ENCODE measurements at places on chromosomes 2 and 18.

DNA sequence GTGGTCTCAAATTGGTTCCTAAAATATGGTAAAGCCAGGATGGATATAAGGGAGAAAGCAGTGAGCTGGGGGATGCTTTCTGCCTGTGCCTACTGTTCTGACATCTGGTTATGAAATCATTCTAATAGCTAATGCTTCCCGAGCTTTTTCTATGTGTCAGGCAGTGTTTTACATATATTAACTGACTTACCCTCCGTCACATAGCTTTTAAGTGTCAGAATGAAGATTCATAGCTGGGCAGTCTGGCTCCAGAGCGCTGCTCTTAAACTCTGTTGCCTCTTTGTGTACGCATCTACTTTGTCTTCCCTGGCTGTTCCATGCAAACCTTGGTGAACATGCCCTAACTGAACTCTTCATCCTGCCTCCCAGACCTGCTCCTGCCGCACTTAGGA, 195.7 kb downstream of the LPIN1 start:
- DNase-seq, result no peak

DNA sequence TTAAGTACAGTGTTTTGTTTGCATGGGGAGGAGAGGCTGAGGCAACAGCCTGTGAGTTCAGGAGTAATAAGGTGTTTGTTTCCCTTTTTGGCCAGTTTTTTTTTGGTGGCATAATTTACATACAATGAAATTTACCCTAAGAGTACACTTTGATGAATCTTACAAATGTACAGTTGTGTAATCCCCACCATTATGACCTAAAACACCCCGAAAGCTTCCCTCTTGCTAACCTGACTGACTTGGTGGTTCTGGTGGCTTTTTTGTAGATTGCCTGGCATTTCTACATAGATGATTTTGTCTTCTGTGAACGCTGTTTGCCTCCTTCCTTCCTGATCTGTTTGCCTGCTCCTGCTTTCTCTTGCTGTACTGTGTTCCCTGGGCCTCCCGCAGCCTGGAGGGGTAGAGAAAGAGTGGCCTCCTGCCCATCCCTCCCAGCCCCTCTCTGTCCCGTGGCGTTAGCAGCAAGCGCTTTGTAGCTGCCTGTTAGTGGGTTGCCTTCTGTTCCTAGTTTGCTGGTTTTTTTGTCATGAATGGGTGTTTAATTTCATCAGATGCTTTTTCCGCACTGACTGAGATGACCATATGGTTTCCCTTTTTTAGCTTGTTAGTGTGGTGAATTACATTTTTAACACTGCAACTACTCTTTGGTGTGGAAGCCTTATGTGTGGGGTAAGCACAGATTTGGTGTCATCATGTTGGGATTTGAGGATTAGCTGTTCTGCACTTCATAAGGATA, 32.1 kb downstream of the ASAP2 start:
- DNase-seq, result no peak

- no peak for DNase-seq
Measured at GRCh38 chr18:44726059-44726421, 45.4 kb downstream of the SETBP1 start.

- DNase-seq, result no peak
Measured at GRCh38 chr18:44626236-44626635, 54.5 kb upstream of the SETBP1 start.

- peak; percentile 84 for DNase-seq
Measured at GRCh38 chr18:8341481-8342230, 267.6 kb upstream of the RAB12 start.

GRCh38 chr2:82013641-82014040, 1709.1 kb upstream of the LRRTM1 start:
- DNase-seq, result no peak

DNA sequence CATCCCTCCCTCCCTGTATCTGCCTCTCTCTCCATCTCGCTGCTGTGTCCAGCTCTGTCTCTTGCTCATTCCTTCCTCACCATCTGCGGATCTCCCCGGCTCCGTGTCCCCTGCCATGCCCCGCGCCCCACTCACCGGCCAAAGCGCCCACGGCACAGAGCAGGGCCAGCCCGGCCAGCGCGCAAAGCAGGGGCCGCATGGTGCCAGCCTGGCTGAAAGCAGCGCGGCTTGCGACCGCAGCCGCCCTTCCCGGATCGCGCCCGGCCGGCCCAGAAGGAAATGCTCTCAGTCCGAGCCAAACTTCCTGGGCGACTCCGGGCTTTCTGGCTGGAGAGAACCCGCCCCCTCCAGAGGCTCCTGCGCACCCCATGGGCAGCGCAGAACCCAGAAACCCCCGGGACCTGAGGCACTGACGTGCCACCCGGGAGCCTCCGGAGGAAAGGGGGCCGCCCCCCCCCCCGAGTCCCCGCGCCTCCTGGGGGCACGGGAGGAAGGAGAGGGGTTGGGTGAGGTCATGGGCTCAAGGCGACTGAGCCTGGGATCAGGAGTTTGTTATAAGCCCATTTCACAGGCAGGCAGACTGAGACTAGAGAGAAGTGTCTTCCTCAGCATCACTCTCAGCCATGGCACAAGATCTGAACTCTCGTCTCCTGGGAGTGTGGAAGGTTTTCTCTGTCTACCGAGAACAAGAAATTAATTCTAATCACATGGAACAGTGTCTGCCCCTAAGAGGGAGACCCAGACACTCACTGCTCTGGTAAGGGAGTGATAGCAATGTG, 45.2 kb upstream of the RAB6C start:
- DNase-seq, result no peak

DNA sequence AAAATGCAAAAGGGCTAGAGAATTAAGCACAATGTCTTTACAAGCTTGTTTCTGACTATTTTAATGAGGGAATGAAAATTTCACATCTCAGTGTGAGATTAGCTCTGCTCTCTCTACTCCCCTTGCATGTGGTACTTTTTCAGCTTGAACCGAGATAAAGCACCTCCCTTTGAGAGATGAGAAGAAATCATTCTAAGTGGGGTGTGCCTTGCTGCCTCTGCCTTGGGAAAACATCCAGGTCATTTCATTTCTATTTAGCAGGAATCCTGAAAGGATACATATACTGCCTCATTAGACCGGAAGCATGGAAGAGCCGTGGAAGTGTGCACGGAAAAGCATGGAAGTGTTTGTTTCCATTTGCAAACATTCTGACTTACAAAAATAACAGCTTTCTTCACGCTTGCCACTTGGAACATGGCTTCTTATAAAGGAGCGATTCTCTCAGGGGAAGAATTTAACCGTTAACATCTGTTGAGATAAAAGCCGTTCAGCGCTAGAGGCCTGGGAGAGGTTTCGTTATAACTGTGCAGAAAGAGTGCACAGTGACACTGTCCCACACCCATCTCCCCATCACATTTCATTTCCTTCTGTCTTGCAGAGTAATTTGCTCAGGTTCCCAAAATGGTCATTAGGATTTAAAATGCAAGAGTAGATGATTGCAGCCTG, 16.7 kb downstream of the NOSTRIN start:
- no peak for DNase-seq

DNA sequence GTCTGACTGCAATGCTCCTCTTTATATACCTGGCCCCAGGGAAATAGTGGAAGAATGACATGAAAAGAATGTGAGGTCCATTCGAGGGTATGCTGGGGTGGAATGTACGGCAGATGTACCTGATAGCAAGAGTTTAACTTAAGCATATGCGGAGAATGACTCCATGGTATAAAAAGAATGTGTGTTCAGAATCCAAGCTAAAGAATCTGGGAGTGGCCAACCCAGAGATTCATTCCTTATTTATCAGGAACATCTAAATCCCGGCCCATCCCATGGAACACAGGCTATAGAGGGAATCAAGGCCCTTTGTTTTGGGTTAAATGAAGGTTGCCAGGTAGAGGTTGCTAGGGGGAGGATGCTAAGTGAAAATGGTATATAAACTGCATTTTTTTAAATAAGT, 150.0 kb downstream of the ZNF385B start:
- peak; percentile 57 for DNase-seq

DNA sequence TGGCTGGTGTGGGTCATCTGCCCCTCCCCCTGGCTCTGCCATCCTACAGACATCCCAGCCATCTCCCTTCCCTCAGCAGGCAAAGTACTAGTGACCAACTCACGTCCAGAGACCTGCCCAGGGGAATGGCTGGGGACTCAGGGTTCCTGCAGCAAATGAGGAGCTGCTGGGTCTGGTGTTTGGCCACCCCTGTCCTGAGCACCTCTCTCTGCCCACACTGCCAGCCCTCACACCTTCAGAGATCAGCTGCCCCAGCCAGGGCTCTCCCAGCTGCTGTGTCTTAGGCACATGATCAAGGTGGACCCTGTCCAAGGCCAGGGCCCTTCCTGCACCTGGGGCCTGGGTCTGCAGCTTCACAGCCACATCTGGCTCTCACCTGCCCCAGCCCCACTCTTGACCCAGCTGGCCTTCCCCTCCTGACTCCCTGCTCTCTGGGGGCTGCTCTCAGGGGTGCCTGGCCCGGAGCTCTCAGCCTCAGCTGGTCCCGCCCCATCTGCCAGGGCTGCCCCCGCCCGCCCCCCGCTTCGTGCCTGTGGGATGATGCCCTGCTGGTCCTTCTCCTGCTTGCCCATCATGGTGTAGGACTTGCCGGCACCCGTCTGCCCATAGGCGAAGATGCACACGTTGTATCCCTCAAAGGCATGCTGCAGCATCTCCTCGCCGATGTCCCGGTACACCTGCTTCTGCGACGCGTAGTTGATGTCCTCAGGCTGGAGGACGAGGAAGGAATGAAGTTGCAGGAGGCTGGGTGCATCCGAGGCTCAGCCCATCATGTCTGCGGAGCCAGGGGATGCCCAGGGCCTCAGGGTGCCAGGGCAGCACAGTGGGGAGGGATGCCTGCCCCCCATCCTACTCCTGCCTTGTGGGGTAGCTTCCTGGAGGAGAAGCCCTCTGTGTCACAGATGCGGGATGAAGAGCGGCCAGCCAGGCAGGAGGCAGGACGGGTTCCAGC, 32.2 kb downstream of the KIF1A start:
- DNase-seq, result no peak

DNA sequence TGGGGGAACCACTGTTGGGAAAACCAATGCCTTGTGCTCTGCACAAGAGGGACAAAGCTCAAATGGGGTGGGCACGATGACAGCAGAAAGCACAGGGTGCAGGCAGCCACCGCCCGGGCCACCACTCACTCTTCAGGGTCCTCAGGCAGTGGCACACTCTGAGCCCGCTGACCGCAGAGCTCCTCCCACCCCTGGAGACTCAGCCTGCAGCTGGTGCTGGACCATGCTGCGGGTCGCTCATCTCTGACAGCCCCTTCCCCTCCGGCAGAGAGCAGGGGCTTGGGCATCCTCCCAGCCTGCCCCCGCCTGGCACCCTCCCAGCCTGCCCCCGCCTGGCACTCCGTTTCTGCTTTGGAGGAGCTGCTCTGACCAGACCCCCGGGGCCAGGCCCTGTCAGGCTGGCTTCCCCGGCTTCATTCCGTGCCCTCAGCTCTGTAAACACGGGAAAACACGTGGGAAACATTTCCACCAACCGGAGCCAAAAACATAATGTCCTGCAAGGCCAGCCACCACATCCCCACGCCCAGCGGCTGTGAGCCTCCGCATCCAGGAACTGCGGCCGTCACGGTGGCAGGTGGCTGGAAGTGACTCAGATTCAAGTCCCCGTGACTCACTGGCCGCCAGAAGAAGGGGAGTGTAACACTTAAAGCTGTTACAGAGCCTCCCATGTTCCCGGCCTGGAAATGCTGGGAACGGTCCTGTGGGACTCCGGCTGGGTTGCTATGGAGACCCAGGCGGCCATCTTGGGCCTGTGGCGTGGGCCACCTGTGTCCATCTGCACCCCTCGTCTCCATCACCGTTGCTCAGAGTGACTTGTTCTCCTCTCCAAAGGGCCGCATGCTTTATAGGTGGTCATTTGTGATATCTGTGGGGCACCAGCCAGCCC, 6.8 kb upstream of the SNED1 start:
- DNase-seq, result peak; percentile 95

DNA sequence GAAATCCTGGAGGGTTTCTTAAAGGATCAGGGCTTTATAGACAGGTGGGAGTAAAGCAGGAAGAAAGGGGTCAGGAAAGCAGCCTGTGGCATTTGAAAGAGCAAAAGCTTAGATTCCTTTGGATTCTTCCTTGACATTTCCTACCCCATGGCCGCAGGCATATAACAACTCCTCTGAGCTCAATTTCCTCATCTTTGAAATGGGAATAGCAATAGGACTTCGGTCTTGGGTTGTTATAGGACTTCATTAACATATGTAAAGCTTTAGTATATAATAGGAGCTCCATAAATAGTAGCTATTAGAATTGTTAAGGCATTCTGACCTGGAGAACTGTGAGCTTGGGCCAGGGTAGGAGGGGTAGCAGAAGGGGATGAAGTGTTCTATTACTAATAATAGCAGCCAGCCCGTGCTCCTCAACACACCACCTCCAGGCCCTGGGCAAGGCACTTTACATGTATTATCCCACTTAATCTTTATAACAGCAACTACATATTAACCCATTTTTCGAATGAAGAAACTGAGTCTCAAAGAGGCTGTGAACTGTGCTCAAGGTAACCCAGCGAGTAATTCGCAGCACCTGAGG, 10.6 kb downstream of the ZFP36L2 start:
- DNase-seq, result no peak
